CD14-positive monocyte (primary cell): ENCODE measurements at places on chromosomes 11 and 22.

DNA sequence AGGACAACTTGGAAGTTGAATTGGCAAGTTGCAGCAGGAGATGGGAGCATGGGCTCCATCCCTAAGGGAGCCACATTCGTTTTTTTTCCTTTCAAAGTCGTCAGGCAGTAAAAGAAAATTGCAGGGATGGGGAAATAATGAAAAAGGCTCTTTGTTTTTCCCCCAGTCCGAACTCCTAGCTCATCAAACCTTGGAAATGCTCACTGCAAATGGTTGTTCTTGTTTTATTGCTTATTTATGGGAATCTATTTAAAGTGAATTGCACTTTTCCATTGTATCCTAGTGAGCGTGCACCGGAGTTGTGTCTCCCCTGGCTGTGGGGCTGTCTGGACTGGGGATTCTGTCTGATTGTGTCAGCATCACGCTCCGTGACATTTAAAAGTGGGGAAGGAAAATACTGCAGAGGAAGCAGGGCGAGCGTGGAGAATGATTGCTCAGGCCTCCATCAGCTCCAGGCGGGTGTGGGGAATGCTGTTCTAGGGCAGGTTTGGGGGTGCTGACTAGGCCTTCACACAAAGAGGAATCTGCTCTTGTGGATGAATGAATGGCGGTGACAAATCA, 306.4 kb downstream of the KIRREL3 start:
- H3K27ac ChIP-seq = no peak overlapping the region
- no peak for DNase-seq
- H3K27me3 ChIP-seq = no peaks in the 10 kb centered on the region
- H3K4me1 ChIP-seq = no peaks in the 10 kb centered on the region

GRCh38 chr22:50621356-50621880, 6.5 kb downstream of the ARSA start:
- H3K36me3 ChIP-seq = peaks cover 14% of the 10 kb centered on the region
- peak; percentile 31 for DNase-seq
- H3K4me3 ChIP-seq = no peak overlapping the region
- peak overlapping the region; percentile 33 for H3K27ac ChIP-seq

DNA sequence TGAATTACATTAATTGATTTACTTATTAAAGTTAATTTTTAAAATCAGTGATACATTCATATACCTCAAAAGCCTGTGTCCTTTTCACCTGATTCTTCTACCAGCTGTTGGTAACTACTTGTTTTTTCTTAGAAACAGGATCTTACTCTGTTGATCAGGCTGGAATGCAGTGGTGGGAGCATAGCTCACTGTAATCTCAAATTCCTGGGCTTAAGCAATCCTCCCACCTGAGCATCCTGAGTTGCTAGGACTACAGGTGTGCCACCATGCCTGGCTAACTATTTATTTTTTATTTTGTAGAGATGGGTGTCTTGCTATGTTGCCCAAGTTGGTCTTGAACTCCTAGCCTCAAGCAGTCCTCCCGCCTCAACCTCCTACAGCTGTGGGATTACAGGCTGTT, 4.7 kb downstream of the TRIM44 start:
- H3K4me1 ChIP-seq = peaks cover 15% of the 10 kb centered on the region
- no peak overlapping the region for H3K4me3 ChIP-seq
- peaks cover 17% of the 10 kb centered on the region for H3K36me3 ChIP-seq
- no peaks in the 10 kb centered on the region for H3K27me3 ChIP-seq
- H3K27ac ChIP-seq = no peak overlapping the region

- DNase-seq = peak; percentile 98
- H3K4me1 ChIP-seq = peaks cover 63% of the 10 kb centered on the region
- peak overlapping the region; percentile 100 for H3K27ac ChIP-seq
- H3K36me3 ChIP-seq = peaks cover 41% of the 10 kb centered on the region
- no peaks in the 10 kb centered on the region for H3K27me3 ChIP-seq
- H3K4me3 ChIP-seq = peak overlapping the region; percentile 100
Measured at GRCh38 chr22:35301372-35301874, 1.7 kb downstream of the TOM1 start.

DNA sequence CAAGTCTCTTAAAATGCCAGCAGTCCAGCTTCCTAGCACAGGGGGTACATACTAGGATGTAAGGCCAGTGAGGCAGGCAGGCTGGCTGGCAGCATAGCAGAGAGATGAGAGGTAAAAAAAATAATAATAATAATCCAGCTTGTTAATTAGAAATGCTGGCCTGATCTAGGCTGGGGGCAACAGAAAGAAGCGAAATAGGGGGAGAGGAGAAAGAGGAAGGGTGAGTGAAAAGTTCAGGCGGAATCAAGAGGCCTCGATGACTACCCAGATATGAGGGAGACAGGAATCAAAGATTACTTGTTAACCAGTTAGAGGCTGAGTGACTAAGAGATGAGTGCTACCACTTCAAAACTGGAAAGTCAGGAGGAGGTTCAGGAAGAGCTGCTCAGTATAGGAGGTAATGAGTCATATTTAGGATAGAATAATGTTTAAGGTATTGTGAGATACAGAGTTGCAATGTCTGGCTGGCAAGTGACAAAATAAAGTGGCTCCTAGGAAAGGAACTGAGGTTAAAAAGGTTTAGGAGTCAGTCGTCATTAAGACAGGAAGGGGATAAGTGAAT, 2.8 kb downstream of the ALKBH8 start:
- H3K27ac ChIP-seq = no peak overlapping the region
- no peak overlapping the region for H3K4me3 ChIP-seq

- no peaks in the 10 kb centered on the region for H3K4me1 ChIP-seq
- H3K27ac ChIP-seq = no peak overlapping the region
- H3K27me3 ChIP-seq = no peaks in the 10 kb centered on the region
- H3K4me3 ChIP-seq = no peak overlapping the region
- no peak for DNase-seq
Measured at GRCh38 chr11:36976741-36977140, 378.7 kb upstream of the RAG2 start.

- no peak overlapping the region for H3K27ac ChIP-seq
- no peaks in the 10 kb centered on the region for H3K4me1 ChIP-seq
- no peaks in the 10 kb centered on the region for H3K27me3 ChIP-seq
- no peak for DNase-seq
- no peak overlapping the region for H3K4me3 ChIP-seq
- no peaks in the 10 kb centered on the region for H3K36me3 ChIP-seq
Measured at GRCh38 chr11:20022363-20023081, 137.8 kb downstream of the DBX1 start.

GRCh38 chr22:32623943-32624342, 149.3 kb downstream of the FBXO7 start:
- no peaks in the 10 kb centered on the region for H3K36me3 ChIP-seq
- DNase-seq = no peak
- H3K4me3 ChIP-seq = no peak overlapping the region
- H3K27me3 ChIP-seq = no peaks in the 10 kb centered on the region
- peaks cover 6% of the 10 kb centered on the region for H3K4me1 ChIP-seq

- no peaks in the 10 kb centered on the region for H3K27me3 ChIP-seq
- H3K4me3 ChIP-seq = no peak overlapping the region
- peak; percentile 24 for DNase-seq
- H3K27ac ChIP-seq = no peak overlapping the region
Measured at GRCh38 chr11:120222916-120223315, 12.1 kb downstream of the OAF start.

DNA sequence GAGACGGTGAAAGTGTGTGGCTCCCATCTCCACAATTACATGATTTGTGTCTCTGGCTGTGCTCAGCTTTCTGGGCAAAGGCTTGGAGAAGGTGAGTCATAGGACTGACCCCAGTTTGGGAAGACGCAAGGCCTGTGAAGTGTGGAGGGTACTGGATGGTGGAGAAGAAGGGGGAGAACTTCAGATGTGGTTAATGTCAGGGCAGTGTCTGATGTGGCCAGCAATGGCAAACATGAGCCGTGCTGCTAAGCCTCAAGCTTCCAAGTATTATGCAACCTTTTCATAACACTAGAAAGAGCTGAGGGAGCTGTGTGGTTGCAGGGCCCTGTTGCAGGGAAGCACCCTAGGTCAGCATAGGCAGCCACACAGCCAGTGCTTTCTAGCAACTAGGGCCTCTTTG, 110.9 kb downstream of the NTM start:
- no peak for DNase-seq
- no peaks in the 10 kb centered on the region for H3K4me1 ChIP-seq
- no peaks in the 10 kb centered on the region for H3K36me3 ChIP-seq
- H3K27me3 ChIP-seq = no peaks in the 10 kb centered on the region
- no peak overlapping the region for H3K4me3 ChIP-seq
- no peak overlapping the region for H3K27ac ChIP-seq

DNA sequence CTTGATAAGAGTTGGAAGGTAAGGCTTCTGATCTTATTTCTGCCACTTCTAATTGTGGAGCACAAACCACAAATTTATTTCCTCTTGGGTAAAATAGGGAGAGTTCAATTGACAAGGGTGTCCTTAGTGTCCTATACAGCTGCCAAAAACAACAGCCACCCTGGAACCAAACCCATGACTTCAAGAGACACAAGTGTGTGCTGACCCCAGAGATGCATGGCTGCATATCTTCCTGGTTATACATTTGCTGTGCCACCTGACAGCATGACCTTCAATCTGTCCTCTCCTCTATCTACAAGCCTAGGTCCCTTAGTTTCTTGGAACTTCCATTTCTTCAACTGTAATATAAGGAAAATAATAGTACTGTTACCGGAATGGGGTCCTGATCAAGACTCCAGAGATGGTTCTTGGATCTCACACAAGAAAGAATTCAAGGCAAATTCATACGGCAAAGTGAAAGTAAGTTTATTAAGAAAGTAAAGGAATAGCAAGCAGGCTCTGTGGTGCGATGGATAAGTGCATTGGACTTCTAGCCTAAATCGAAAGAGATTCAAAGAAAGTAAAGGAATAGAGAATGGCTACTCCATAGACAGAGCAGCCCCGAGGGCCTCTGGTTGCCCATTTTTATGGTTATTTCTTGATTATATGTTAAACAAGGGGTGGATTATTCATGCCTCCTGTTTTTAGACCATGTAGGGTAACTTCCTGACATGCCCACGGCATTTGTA, 15.5 kb upstream of the TMEM123 start:
- no peak overlapping the region for H3K27ac ChIP-seq
- DNase-seq = no peak
- H3K4me3 ChIP-seq = no peak overlapping the region
- H3K36me3 ChIP-seq = no peaks in the 10 kb centered on the region
- H3K27me3 ChIP-seq = no peaks in the 10 kb centered on the region
